BJ (cell line): ENCODE measurements at places on chromosomes 7 and 10. TPM values are rescaled to one million over a fixed set of nuclear protein-coding genes. Genes with fewer than 3 reads are reported as not detected.

- no peak for DNase-seq
Observed at GRCh38 chr10:21920633-21921032, 82.9 kb downstream of the DNAJC1 start.

- no peak for DNase-seq
Observed at GRCh38 chr7:20199015-20199737, 18.0 kb downstream of the MACC1 start.

GRCh38 chr7:129359638-129360037 lies 74.6 kb upstream of the STRIP2 start:
- DNase-seq: no peak

SORCS1 gene
- polyA plus RNA-seq: 0.01 and 0.07 TPM in 2 replicates

GRCh38 chr10:131964298-131964697 lies 17.4 kb downstream of the BNIP3 start:
- no peak for DNase-seq

DNA sequence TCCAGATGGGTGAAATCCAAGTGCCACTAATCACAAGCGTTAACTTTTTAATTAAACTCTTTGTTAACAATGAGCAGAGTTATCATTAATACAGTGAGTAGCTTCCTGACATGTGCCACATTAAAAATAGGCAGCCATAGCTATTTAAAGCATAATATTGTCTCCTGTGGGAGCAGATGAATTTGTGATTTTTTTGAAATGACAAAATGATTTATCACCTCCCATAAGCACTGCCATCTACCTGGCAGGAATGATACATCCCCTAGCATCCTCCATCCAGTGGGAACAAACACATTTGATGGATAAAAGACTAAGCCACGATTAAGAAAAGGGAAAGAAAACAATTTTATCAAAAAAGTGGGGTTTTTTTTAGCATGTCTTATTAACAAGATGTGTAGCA lies 162.3 kb upstream of the PLXDC2 start:
- no peak for DNase-seq

GRCh38 chr7:146690987-146691386 lies 574.4 kb downstream of the CNTNAP2 start:
- DNase-seq: no peak

- no peak for DNase-seq
Observed at GRCh38 chr7:78103475-78103874, 304.9 kb downstream of the PHTF2 start.

RSU1 gene
- 277 and 339 TPM in 2 replicates for polyA plus RNA-seq

GRCh38 chr7:94300176-94300835 lies 94.4 kb upstream of the COL1A2 start:
- DNase-seq: no peak

DEPP1 gene
- polyA plus RNA-seq: 7.0 and 11.9 TPM in 2 replicates

GRCh38 chr7:77525231-77525630 lies 11.9 kb upstream of the PTPN12 start:
- no peak for DNase-seq

SLC26A3 gene
- not detected in 2 replicates for polyA plus RNA-seq

GRCh38 chr10:14536241-14537213 lies 205.8 kb upstream of the FRMD4A start:
- no peak for DNase-seq

ACBD7 gene
- 0.76 and 1.0 TPM in 2 replicates for polyA plus RNA-seq

DNA sequence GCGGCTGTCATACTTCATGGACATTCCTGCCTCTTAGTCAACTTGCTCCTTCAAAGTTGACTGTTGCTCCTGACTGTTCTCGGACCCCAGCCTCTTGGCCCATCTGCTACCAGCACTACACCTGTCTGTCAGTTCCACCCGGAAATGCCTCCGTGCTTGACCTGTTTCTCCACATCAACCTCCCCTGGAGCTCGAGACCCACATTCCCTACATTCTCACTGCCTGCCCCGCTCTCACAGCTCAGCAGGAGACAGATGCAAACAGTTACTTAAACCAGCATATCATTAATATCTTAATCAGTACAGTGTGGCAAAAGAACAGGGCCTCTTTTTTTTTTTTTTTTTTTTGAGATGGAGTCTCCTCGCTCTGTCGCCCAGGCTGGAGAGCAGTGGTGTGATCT lies 174.3 kb downstream of the NRP1 start:
- no peak for DNase-seq

TMEM196 gene
- polyA plus RNA-seq: not detected in 2 replicates

ANXA8 gene
- polyA plus RNA-seq: 0.27 and 0.42 TPM in 2 replicates

GPR26 gene
- 0.01 TPM in 1 of 2 replicates, not detected in the other for polyA plus RNA-seq

ATOH7 gene
- polyA plus RNA-seq: 0.05 TPM in 1 of 2 replicates, not detected in the other

DNA sequence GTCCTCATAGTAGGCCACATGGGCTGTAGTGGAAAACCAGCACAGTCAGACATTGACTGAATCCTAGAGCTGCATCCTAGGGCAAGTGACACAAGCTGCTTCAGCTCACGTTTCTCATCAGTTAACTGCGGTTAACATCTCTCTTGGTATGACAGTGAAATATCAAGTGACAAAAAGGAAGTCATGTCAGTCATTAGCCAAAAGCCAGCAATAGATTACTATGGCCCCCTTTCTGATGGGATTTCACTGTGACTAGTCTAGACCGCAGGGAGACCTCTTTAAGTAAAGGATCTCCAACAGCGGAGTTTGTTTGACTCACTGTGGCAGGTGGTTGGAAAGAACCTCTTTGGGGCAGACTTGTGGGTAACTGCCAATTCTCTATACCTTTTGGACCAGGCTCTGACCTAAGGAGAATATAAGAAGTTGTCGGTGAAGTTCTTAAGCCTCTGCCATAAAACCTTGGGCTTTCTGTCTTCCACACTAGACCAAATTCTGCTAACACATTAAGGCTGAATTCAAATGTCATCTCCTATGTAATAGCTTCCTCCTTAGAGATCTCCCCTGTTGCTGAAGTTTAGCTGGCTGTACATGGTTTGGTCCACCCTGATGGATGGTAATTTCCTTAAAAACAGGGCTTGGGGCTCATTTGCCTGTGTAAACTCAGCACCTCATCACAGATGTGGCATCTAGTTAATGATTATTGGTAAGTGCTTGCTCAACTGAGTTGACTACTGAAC lies 115.3 kb downstream of the SGMS1 start:
- no peak for DNase-seq

ARHGEF5 gene
- 7.4 and 8.9 TPM in 2 replicates for polyA plus RNA-seq

- DNase-seq: no peak
Observed at GRCh38 chr10:6593241-6593671, 13.2 kb upstream of the PRKCQ start.

ERVW-1 gene
- not detected in 2 replicates for polyA plus RNA-seq

- DNase-seq: no peak
Observed at GRCh38 chr7:138316421-138317043, 143.5 kb upstream of the TRIM24 start.

GRCh38 chr7:9148687-9149086 lies 715.3 kb downstream of the NXPH1 start:
- DNase-seq: no peak

- no peak for DNase-seq
Observed at GRCh38 chr7:3956949-3957348, 655.9 kb downstream of the SDK1 start.

- DNase-seq: no peak
Observed at GRCh38 chr10:43256531-43257346, 10.1 kb downstream of the RASGEF1A start.

PCLO gene
- polyA plus RNA-seq: 0.69 and 0.76 TPM in 2 replicates

TMEM26 gene
- 1.3 TPM in 2 replicates for polyA plus RNA-seq

PRSS37 gene
- not detected in 2 replicates for polyA plus RNA-seq

DNA sequence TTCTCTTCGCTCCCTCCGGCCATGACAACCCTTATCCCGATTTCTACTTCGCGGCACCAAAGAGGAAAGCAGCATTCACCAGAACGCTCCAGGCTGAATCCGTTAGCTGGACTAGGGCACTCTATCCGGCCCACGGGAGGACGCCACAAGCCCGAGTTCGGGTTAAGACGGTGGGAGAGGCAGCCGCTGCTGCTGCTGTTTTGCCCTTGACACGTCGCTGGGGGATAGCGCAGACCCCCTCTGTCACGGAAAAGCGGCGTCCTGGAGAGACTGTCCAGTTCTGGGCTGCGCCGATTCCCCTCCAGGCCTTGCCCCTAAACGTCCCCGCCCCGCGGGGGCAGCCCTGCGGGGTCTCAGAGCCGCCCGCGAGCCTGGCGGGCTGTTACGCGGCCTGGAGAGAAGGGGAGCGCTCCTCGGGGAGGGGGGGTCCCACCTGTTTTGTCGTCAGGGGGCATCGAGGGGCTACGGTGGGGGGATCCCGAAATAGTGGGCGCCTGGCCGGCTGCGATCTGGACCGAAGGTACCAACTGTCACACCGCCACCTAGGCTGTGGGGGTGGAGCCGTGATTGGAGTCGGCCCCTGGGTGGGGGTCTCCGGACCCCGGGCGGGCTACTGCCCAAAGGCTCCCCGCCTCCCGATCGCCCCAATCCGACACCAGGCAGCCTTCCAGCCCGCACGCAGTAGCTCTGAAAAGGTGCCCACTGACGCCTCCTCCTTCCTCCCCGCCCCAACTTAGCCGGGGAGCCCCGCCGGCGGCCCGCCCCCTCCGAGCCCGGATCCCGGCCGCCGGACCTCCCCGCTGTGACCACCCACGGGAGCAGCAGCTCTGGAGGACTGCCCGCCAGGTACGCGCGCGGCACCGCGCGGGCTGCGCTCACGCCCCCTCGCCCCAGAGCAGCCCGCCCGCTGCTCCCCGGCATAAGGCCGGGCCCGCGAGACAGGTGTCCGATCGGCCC lies 772 bp downstream of the SGMS1 start:
- no peak for DNase-seq

FFAR4 gene
- not detected in 2 replicates for polyA plus RNA-seq
